WTC11 (cell line): ENCODE measurements at places on chromosomes 4 and X.

DNA sequence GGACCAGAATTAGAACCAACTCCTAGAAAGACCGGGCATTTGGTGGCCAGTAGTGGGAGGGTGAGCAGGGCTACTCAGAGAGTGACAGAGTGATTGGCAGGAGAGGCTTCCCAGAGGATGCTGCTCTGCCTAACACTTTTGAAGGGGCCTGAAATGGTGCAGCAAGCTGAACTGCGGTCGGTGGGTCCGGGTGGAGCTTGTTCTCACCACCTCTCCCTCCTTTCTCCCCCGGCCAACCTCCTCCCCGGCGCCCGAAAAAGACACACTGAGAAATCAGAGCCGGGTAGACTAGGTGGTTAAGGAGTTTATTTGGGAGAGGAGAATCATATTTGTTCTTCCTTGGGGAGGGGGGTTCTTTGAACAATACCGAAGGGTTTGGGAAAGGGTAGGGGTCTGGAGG, 1.4 kb upstream of the PRICKLE3 start:
- no peak for DNase-seq

- DNase-seq, result no peak
Observed at GRCh38 chr4:105422207-105422920, 51.5 kb downstream of the PPA2 start.

DNA sequence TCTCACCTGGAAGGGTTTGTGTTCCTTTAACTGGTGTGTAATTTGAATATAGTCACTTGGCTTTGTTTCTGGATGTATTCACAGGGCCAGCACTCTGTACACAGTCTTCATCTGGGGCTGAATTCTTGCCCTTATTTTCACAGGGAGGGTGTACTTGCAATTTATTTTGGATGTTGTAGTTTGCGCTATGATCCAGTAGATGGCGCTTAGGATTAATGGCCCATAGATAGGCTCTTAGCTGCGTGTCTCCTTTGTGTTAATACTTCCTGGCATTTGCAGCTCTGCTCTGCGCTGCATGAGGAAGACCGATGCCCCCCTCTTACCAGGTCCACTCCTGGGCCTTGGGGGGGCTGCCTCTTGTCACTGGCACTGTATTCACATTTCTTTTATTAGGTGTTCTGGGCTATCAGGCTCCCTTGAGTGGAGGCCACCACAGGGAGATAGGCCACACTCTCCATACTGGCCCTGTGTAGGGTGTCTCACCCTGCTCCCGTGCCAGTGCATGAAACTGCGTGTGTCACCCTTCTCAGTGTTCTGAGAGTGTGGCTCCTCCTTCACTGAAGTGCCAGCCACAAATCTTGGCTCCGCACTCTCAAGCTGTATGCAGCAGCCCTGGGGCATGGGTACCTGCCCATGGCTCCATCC, 562.2 kb downstream of the ZIC3 start:
- DNase-seq, result no peak

DNA sequence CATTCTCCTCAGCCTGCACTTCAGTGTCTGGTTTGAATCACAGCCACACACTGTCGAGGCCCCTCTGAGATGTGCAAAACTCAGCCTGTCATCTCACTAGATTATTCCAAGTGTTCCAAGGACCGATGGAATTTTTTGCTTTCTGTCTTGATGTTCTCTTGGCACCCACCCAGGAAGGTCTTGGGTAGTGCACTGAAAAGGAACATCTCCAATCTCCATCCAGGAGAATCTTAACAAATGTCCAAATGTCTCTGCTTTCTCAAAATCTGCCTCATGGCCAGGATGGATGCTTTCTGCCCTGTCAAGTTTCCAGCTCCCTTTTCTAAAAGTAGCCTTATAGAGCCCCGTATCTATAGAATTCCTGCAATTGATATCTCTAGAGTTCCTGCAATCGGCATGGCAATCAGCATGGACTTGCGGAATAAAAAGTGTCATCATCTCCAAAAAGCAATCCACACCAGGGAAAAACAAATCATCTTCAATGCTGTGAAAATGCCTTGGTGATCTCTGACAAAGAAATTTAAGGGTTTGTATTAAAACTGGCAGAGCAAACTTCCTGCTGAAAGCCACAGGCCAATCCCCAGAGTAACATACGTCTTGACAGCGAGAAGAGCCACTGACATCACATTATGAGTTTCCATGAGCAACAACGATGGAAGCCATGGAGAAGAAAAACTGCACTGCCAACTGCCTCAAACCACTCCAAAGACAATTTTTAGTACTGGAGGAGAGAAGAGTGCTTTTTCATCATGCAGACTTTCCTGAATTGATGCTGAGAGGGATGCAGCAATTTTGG, 215.3 kb upstream of the FAM9B start:
- DNase-seq, result no peak

GRCh38 chr4:152946446-152946845, 10.3 kb downstream of the FHDC1 start:
- no peak for DNase-seq
